IMR-90 (cell line): ENCODE measurements at places on chromosomes 5 and 9. TPM values are rescaled to one million over a fixed set of nuclear protein-coding genes. Genes with fewer than 3 reads are reported as not detected.

DNA sequence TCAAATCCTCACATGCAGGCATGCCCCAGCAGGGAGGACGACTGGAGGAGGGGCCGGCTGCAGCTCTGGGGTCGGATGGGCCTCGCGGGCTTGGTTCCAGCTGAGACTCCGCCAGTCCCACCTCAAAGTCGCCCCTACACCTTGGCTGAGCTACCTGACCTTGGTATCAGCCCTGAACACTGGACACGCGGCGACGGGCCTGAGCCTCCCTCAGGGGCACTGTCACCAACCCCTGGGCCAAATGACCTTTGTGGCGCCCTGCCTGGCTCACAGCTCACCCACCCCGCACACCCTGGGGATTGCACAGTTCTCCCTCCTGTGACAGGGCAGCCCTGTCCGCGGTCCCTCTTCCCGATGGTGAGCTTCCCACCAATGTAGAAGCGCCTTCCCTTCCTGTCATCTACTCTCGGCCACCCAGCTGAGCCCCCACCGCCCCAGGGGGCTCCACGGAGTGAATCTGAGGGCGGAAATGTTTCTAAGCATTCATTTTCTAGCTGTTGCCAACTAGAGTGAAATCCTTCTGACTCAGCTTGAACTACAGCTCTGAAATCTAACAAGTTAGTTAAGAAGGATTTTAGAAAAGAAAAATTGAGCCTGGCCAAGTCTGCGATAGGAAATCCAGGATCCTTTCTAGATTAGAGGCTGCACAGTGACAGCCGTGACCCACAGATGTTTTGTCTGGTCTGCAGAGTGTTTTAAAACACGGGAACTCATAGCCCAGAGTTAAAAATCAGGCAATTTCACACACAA, 138.9 kb upstream of the PHYKPL start:
- DNase-seq, result no peak

DNA sequence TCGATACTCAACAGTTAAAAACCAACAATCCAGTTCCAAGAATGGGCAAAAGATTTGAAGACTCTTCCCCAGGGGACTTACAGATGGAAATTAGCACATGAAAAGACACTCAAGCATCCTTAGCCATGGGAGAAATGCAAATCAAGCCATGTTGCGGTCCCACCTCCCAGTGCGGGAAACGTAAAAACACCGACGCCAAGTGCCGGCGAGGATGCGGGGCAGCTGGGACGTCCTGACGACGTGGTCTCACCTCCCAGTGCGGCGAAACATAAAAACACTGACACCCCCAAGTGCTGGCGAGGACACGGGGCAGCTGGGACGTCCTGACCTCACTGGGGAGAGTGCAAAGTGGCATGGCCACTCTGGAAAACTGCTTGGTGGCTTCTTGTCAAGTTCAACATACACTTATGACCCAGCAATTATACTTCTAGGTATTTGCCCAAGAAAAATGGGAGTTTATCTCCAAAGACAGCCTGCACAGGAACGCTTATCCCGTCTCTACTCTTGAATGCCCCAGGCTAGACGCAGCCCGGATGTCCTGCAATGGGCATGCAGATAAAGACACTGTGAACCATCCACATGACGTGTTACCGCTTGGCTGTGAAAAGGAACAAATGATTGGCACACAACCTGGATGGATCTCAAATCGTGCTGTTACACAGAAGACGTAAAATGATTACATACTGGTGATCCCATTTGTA, 60.1 kb upstream of the UBAC1 start:
- DNase-seq, result no peak

DNA sequence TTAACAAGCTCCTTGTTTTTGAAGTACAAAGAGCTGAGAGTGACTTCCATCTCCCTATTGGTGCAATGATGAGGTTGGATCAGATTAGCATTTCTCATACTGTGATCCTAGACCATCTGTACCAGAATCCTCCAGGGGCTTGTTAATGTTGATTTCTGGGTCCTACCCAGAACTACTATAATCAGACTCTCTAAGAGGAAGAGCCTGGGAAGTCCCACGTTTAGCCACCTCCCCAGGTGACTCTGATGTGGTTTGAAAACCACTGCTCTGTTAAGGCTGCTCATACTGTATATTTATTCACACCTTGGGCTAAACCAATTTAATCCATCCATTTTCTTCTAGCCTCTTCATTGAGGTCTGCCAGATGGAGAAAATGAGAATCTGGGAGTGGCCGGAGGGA, 49.6 kb upstream of the SMIM32 start:
- DNase-seq, result no peak

Gene SLC6A3
- polyA plus RNA-seq, result not detected in 2 replicates

Gene SLC6A18
- not detected in 2 replicates for polyA plus RNA-seq
